ENCODE measurements at places on chromosomes 1 and 21.

- H3K36me3 ChIP-seq: peaks cover 7% of the 10 kb centered on the region
- peak overlapping the region; percentile 84 for H3K27ac ChIP-seq
- H3K27me3 ChIP-seq: no peaks in the 10 kb centered on the region
- peaks cover 14% of the 10 kb centered on the region for H3K4me1 ChIP-seq
Measured at GRCh38 chr1:196546272-196547111, 61.7 kb downstream of the KCNT2 start.

- H3K27ac ChIP-seq: no peak overlapping the region
- no peaks in the 10 kb centered on the region for H3K36me3 ChIP-seq
- no peak overlapping the region for H3K4me3 ChIP-seq
- H3K27me3 ChIP-seq: no peaks in the 10 kb centered on the region
Measured at GRCh38 chr1:164659621-164660411, 100.8 kb downstream of the PBX1 start.

GRCh38 chr1:218712677-218713076, 367.5 kb downstream of the TGFB2 start:
- H3K27ac ChIP-seq: peak overlapping the region; percentile 33
- peaks cover 47% of the 10 kb centered on the region for H3K4me1 ChIP-seq
- no peak overlapping the region for H3K4me3 ChIP-seq
- no peaks in the 10 kb centered on the region for H3K36me3 ChIP-seq
- DNase-seq: no peak

- no peak for DNase-seq
- no peak overlapping the region for H3K4me3 ChIP-seq
- H3K4me1 ChIP-seq: no peaks in the 10 kb centered on the region
- H3K36me3 ChIP-seq: peaks cover 26% of the 10 kb centered on the region
- H3K27ac ChIP-seq: no peak overlapping the region
Measured at GRCh38 chr1:61463220-61463619, 261.7 kb downstream of the TM2D1 start.

DNA sequence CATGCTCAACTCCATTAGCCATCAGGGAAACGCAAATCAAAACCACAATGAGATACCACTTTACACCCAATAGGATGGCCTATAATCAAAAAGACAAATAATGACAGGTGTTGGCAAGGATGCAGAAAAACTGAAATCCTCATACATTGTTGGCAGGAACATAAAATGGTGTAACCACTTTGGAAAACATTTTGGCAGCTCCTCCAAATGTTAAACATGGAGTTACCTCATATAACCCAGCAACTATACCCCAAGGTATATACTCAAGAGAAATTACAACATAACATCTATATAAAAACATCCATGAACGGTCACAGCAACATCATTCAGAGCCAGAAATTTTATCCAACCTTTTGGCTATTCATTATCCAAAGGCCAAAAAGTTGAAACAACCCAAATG, 11.6 kb downstream of the EIF4G3 start:
- H3K4me3 ChIP-seq: no peak overlapping the region
- H3K36me3 ChIP-seq: peaks cover 68% of the 10 kb centered on the region
- no peaks in the 10 kb centered on the region for H3K27me3 ChIP-seq
- DNase-seq: peak; percentile 78

Measured in MCF 10A (cell line).